Pons (tissue), 1 donor: ENCODE measurements at places on chromosomes 12 and 14.

DNA sequence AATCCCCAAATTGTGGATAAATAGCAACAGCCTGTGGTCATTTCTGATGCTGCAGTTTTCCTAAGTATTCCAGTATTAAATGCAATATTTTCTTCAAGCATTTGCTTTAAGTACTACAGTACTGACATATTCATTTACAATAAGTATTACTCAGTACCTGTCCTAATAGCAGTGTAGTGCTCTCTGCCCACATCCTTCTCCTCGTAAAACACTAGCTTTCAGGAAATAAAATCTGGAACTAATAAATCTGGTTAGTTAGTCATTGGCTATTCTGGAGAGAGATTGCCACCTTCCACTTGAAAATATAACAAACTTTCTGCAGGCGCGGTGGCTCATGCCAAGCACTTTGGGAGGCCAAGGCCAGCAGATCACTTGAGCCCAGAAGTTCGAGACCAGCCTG, 441.5 kb downstream of the PRKD1 start:
- no peak for DNase-seq

- DNase-seq, result no peak
Measured at GRCh38 chr14:67547224-67547780, 14.2 kb downstream of the PLEKHH1 start.

DNA sequence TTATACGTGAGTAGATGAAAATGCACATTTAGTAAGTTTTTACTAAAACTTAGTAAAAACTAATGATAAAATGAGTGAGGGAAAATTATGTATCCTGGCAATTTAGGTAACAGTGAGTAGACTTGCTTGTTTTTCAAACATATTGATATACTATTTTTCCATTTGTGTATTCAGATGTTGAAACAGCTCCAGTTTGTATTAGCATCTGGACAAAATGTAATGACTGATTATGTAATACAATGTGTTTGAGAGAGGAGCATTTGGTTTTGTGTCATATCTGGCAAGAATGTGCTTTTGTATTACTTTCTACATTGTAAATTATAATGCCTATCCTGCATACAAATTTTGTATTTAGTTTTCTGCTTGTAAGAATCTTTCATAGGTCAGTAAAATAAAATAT, 5.6 kb downstream of the CNOT2 start:
- DNase-seq, result no peak

GRCh38 chr12:2283916-2284315, 231.1 kb downstream of the CACNA1C start:
- no peak for DNase-seq

DNA sequence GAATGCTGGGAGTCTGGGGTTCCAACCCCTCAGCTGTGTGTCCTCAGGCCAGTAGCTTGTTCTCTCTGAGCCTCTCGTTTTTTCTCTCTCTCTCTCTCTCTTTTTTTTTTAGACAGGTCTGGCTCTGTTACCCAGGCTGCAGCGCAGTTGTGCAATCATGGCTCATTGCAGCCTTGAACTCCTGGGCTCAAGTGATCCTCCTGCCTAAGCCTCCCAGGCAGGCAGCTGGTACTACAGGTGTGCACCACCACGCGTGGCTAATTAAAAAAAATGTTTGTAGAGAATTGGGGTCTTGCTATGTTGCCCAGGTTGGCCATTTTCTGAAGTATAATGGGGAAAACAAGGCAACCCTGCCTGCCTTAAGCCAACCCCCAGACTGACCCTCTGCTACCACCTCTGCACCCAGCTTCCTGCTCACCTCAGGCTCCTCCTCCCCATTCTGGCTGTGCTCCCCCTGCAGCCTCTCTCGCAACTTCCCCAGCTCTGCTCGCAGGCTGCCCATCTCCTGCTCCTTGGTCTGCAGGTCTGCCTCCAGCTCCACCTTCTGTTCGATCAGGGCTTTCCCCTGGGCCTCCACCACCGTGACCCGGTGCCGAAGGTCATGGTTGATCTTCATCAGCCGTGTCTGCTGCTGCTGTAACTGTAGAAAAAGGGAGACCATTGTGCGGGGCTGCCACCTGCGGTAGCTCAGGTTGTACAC, 35.2 kb downstream of the RILPL1 start:
- DNase-seq, result no peak

GRCh38 chr14:75313294-75313693, 34.7 kb downstream of the FOS start:
- no peak for DNase-seq

DNA sequence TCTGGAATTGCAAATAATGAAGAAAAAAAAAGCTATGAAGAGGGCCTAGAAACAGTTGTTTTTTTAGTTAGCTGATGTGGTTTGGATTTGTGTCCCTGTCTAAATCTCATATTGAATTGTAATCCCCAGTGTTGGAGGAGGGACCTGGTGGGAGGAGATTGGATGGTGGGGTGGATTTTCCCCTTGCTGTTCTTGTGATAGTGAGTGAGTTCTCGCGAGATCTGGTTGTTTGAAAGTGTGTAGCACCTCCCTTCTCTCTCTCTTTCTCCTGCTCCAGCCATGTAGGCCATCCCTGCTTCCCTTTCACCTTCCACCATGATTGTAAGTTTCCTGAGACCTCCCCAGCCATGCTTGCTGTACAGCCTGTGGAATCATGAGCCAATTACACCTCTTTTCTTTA, 126.1 kb downstream of the ASCL4 start:
- DNase-seq, result no peak

DNA sequence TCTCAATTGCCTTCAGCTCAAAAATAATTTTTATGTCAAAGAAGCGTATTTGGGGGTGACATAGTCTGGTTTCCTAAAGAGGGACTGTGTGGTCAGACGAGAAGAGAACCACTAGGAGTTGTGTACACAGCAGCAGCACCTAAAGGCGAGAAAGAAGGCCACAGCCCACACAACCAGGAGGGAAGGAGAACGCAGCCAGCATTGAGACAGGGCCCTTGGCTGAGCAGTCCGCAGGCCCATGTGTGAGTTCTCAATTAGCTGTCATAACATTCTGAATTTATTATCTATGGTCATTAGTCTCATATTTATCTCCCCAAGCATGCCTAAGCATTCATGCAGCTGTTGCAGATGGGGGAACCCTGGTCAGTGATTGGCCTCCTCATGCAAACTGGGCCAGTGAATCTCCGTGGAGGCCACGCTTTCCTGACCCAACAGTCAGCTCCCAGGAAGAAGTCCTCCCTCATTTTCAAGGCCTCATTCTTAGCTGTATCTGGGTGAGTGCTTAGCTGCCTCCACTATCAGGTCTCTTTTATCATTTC, 81.2 kb upstream of the ATF7IP start:
- DNase-seq, result no peak

DNA sequence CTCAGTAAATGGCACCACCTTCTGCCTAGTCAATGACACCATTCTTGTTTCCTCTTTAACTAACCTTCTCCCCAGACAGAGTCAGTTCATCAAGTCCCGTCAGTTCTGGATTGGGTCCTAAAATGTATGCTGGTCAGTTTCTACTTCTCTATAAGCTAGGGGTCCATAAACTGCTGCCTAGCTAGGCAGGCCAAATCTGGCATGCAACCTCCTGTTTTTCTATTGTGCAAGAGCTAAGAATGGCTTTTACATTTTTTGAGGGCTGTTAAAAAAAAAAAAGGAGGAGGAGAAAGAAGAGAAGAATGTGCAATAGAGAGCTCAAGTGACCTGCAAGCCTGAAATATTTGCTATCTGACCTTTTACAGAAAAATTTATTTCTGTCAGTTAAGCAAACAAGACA, 6.4 kb upstream of the TMED10 start:
- no peak for DNase-seq

DNA sequence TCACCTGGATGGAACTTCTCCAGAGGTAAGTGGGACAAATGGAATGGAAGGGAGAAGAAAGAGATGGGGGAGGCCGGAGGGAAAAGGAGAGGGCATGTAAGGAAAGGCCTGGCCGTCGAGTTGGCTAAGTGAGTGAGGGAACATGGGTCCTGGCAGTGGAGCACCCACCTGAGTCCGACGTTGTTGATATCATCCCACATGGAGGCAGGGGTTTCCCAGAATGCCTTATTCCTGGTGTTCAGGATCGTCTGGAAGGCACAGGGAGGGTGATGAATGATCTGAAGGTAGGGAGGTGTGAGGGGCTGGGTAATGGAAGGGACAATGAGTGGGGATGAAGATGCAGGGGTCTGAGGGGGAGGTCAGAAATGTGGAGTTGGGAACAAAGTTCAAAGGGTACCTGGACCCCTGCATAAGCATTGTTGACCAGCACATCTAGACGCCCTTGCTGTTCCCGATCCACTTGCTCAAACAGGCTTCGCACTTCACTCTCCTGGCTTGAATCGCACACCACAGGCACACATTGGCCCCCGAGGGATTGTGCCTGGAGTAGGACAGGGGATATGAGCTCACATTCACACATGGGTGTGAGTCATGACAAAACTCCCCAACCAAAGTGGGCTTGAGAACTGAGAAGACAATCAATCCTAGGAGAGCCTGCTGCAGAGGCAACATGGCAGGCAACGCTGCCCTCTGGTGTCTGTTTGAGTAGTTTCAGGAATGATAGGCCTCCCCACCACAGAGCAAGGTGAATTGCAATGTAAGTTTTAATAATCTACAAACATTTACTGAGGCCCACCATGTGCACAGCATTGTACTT, 3.0 kb downstream of the DHRS1 start:
- peak; percentile 77 for DNase-seq

DNA sequence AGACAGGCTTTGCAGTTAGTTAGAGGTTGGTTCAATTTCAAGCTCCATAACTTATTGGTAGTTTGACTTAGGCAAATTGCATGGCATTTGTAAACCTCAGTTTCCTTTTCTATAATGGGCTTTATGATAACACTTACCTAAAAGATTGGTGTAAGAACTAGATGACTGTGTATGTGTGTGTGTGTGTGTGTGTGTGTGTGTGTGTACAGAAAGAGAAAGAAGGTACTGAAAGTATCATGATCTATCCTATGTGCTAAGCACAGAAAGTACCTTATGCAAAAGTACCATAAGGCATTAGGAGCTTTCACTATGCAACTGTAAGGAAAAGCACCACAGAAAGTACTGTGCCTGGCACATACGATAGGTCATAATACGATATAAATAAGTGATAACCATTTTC, 304.3 kb upstream of the KITLG start:
- no peak for DNase-seq
